Activated T-cell treated with anti-CD3 and anti-CD28 coated beads, Interleukin-2, amount 50 U/mL, for 4 hours (primary cell): ENCODE measurements at places on chromosomes 5 and 9. TPM values are rescaled to one million over a fixed set of nuclear protein-coding genes. Genes with fewer than 3 reads are reported as not detected.

The ADGRD2 gene
- not detected for total RNA-seq

The KCNT1 gene
- not detected for total RNA-seq

The CDC14B gene
- 2.5 TPM for total RNA-seq

The CAAP1 gene
- 24.9 TPM for total RNA-seq

The ZNF366 gene
- total RNA-seq, result not detected

The PCDHA10 gene
- total RNA-seq, result not detected

The CYSRT1 gene
- 0.50 TPM for total RNA-seq

The SPINK4 gene
- not detected for total RNA-seq

The IDNK gene
- 3.1 TPM for total RNA-seq

The KIF4B gene
- total RNA-seq, result not detected

The AGXT2 gene
- total RNA-seq, result not detected

The FAM81B gene
- total RNA-seq, result not detected

The SGCD gene
- not detected for total RNA-seq

The NDUFB6 gene
- 62.9 TPM for total RNA-seq

The CER1 gene
- total RNA-seq, result not detected

The SCGB3A2 gene
- total RNA-seq, result 0.90 TPM

The SPATA31A3 gene
- total RNA-seq, result not detected

The PCDHGB7 gene
- total RNA-seq, result 0.15 TPM

The PITX1 gene
- total RNA-seq, result not detected

The SLCO6A1 gene
- not detected for total RNA-seq

The RMND5B gene
- total RNA-seq, result 35.8 TPM

The ZNF300 gene
- total RNA-seq, result 3.6 TPM

The DDX4 gene
- total RNA-seq, result 0.41 TPM

The TEK gene
- total RNA-seq, result not detected

The FRMD3 gene
- total RNA-seq, result 0.43 TPM

The GABRG2 gene
- total RNA-seq, result 0.55 TPM

The STPG3 gene
- total RNA-seq, result not detected

The SOHLH1 gene
- not detected for total RNA-seq

The BAAT gene
- 0.30 TPM for total RNA-seq

The CCL28 gene
- total RNA-seq, result 5.5 TPM

The PCDHGA9 gene
- 0.18 TPM for total RNA-seq

The GRM6 gene
- total RNA-seq, result not detected

The OR13C2 gene
- total RNA-seq, result not detected

The PAEP gene
- total RNA-seq, result not detected

The ISL1 gene
- total RNA-seq, result not detected

The PCDHA4 gene
- not detected for total RNA-seq

The FOXD1 gene
- 0.13 TPM for total RNA-seq

The GRXCR2 gene
- total RNA-seq, result not detected

The HMCN2 gene
- 0.03 TPM for total RNA-seq

The RXRA gene
- 7.6 TPM for total RNA-seq

The PPP3R2 gene
- total RNA-seq, result not detected
